ENCODE measurements at places on chromosomes 7 and 10.

DNA sequence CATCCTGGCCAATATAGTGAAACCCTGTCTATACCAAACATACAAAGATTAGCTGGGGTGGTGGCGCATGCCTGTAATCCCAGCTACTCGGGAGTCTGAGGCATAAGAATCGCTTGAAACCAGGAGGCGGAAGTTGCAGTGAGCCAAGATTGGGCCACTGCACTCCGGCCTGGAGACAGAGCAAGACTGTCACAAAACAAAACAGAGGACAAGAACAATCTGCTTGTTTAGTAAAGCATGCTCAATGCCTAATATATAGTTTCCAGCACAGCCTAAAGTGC, 1.8 kb upstream of the SEC24C start:
- no peak for DNase-seq

- no peak for DNase-seq
Measured at GRCh38 chr7:130344271-130344866, at the start of gene CPA5. TSS of gene CPA5 (plus strand) at chr7:130344816. CDS start at chr7:130346486, 1,670 bp downstream.

GRCh38 chr10:117552156-117552631, 9.6 kb downstream of the EMX2 start:
- no peak for DNase-seq

DNA sequence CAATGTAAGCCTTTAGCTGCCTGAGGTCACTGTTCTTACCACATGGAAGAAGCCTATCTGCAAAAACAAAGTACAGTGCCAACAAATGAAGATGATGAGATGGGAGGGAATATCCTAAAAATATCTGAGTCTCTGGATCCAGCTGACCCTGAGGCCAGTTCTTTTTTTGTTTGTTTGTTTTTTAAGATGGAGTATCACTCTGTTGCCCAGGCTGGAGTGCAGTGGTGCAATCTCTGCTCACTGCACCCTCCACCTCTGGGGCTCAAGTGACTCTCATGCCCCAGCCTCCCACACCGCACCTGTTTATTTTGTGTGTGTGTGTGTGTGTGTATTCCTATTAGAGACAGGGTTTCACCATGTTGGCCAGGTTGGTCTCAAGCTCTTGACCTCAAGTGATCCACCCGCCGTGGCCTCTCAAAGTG, 44.9 kb downstream of the HYCC1 start:
- no peak for DNase-seq

- DNase-seq, result no peak
Measured at GRCh38 chr10:74118804-74119203, 31.8 kb downstream of the AP3M1 start.

DNA sequence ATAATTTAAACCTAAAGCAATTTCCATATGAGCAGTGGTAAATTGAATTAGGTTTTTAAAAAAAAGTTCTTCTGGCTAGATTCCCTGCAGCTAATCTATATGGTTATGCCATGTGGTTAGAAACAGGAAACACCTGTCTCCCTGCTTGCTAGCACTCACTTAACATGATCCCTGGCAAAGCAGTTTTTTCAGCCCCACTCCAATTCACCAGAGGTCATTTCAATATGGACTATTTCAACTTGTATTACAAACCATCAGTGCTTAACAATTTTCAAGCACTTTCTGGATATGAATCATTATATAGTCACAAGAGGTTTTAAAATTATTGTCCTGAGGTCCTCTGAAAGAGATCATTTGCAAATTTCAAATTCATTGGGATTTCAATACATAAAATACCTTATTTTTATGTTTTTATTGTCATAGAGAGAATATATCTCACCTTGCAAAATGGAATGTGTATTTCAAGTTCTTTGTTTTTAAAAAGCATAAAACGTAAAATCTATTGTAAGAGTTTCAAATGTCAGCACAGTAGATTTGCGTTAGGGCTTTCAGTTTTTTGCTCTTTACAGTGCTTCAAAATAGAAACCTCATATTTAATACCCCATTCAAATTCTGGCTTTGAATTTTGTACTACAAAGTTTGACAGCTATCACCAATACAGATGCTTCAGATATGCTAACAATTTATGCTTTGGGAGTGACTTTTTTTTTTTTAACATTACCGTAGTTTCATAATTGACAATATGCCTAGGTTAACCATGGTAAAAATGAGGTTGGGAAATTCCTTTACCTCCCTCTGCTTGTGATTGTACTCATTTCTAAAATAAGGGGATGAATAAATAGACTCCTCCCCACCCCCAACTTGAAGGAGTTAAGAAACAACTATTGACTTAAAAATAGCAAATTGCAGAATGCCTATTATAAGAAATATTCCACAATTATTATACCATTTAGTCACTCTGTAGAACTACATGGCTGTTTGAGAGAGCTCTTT, 117.5 kb upstream of the HGF start:
- no peak for DNase-seq

GRCh38 chr10:24804956-24805355, 81.3 kb upstream of the ARHGAP21 start:
- DNase-seq, result no peak

DNA sequence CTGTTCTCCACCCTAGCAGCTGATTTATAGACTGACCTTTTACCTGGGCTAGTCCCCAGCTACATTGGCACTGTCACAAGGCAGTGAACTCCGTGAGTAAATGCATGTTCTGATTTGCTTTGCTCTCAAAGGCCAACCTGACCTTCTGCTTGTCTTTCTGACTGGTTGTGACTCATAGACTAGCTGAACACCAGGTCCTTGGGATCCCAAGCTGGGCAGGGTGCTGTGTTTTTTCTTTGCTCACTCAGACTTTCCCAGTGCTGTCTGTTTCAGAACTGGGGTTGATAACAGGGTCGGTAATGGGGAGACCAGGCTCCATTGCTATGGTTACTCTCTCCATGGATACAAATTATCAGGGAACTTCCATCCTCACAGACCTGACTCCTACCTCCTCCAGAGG, 35.0 kb downstream of the EVX1 start:
- no peak for DNase-seq

DNA sequence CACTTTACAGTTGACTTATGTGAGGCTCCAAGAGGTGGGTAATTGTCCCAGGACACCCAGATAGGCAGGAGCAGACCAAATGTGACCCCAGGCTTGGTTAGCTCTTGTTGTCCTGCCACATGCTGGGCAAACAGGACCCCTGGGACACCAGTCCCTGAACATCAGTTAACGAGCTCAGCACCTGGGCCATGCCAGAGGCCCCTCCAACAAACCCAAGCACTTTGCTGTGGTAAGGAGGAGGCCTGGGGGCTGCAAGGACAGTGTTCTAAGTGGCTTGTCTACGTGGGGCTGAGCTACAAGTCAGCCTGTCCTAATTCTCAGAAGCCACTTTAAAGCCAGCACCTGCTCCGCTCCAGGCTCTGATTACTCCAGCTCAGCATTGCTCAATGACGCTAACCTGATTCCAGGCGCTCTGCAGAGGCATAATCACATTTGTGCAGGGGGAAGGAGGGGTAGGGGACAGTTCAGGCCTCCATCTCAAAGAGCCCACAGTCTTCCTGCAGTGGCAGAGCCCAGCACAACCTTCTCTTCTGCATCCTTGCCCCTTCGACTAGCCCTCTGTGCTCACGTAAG, 57.2 kb downstream of the DDC start:
- no peak for DNase-seq

- peak; percentile 53 for DNase-seq
Measured at GRCh38 chr10:30783939-30784501, 154.5 kb upstream of the LYZL2 start.

GRCh38 chr7:95470452-95470851, 15.3 kb upstream of the ASB4 start:
- DNase-seq, result no peak

- DNase-seq, result no peak
Measured at GRCh38 chr10:88385601-88386203, 197.4 kb downstream of the RNLS start.

GRCh38 chr10:10647331-10647730, 370.3 kb upstream of the CELF2 start:
- no peak for DNase-seq

- no peak for DNase-seq
Measured at GRCh38 chr7:7792056-7792455, 73.6 kb upstream of the RPA3 start.

GRCh38 chr7:12584930-12585329, 14.4 kb downstream of the SCIN start:
- DNase-seq, result no peak

- DNase-seq, result no peak
Measured at GRCh38 chr7:6727663-6728062, 20.9 kb upstream of the ZNF12 start.

GRCh38 chr10:131179361-131179760, 132.2 kb downstream of the TCERG1L start:
- no peak for DNase-seq

DNA sequence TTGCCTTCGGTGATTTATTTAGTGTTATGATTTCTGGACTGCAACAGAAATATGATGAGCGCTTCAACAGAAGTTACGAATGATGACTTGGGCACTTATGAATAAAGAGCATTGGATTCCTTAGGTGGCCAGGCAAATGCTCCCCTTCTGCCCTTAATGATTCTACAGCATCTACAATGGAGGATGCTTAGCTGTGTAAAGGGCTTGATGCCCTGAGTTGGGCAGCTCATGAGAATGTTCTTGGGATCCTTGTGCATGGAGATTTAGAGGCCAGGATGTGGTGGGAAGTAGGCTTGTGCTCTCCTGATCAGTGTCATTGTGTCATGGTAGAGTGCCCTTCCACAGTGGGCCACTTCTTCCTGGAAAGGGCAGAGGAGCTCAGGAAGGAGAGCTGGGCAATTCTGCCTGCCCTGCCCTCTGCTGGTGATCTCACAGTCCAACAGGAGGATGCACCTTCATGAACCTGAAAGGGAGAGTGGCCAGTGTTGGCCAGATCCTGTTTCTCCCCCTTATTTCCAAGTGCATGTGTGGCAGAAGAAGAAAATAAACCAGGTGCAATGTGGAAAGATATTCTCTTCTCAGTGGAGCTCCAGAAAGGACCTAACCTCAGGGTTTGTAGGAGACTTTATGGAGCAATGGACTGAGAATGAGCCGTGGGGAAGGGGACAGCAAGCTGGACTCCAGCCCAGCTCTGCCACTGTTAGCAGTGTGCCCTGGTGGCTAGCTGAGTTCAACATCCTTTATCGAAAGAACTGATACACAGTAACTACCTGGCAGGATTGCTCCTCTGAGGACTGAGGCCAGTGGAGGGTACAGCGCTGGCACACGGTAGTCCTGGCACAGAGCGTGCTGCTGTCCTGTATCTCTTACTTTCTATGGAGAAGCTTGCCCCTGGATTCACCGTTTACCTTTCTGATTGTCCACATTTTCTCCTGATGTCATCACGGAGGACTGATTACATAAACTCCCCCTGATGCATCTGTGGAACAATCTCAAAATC, 182.9 kb downstream of the BMPER start:
- no peak for DNase-seq

DNA sequence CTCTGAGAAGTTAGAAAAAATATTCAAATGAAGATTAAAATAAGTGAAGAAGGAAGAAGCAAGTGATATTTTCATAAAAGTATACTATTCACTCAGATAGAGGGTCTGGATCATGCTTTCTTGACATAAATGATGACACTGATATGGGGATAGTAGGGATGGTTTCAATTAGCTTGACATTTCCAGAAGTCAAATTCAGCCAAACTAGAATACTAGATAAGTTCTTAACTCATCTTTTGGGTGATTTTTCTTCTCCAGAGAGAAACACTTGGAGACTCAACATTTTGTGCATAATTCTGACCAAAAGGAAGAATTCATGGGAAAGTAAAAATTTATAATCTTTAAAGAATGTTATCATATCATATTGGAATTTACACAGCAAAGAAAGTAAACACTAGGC, 152.0 kb upstream of the LRGUK start:
- no peak for DNase-seq

GRCh38 chr10:49361735-49362568, 33.9 kb downstream of the DRGX start:
- no peak for DNase-seq

DNA sequence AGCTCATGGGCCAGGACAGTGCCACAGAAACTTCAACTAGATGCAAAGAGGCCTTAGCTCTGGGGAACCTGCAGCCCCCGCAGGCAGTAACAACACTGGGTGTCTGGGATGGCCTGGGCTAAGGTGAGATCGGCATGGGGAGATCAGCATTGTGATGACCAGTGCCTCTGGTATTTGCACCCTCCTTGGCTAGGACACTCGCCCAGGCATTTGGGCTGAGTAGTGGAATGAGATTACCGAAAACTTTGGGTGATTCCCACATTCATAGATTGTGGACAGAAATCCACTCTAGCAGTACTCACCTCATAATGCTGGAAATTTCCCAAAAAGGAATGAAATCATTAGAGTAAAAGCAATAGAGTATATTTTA, 70.6 kb upstream of the ZMIZ2 start:
- DNase-seq, result no peak

DNA sequence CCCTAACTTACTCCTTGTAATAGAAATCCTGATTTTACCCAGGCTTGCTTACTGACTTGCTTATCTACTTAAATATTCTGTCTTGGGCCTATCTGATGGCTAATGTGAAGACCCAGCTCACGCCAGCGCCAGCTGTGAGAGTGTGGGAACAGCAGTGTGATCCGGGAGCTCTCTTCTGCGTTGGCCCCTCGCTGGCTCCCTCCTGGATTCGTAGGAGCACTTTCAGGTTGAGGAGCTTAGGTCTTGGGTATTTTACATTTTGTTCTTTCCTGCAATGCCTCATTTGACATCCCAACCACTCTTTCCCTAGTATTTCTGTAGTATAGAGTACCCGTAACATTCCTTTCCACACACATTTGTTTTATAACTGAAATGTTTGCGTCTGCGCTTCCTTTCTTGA, 51.7 kb downstream of the CREM start:
- DNase-seq, result no peak

DNA sequence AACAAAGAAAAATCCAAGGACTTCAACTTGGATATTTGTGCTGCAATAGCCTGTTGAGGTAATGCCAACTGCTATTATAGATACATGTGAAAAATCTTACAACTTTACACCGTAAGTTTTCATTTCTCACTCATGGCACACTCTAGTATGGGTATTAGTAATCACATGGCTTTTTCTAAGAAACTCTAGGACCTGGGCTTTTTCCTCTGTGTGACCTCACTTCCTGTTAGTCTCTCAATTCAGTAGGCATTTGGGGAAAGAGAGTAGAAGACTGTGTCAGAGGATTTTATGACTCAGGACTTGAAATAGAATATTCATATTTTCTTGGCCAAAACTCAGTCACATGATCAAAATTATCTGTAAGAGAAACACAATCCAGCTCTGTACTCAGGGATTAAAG, 1049.9 kb downstream of the REEP3 start:
- DNase-seq, result no peak

DNA sequence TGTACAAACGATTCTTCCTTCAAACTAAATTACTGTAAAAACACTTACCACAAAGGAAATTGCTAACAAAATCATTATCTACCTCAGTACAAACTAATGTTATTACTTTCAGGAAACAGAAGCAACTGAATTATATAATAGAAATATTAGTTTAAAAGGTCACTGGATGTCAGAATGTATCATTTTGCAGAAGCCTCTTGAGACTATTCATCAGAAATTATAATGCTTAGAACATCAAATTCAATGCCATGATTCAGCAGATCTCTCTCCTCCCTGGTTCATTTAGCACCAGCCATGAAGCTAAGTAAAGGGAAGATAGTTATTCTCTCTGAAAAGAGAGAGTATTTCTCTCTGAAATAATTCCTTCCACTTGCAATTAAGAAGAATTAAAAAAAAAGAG, 223.3 kb downstream of the IMMP2L start:
- no peak for DNase-seq

Data from activated naive CD4-positive, alpha-beta T cell (primary cell).